RWPE1 (cell line): ENCODE measurements at places on chromosomes 3 and 15.

DNA sequence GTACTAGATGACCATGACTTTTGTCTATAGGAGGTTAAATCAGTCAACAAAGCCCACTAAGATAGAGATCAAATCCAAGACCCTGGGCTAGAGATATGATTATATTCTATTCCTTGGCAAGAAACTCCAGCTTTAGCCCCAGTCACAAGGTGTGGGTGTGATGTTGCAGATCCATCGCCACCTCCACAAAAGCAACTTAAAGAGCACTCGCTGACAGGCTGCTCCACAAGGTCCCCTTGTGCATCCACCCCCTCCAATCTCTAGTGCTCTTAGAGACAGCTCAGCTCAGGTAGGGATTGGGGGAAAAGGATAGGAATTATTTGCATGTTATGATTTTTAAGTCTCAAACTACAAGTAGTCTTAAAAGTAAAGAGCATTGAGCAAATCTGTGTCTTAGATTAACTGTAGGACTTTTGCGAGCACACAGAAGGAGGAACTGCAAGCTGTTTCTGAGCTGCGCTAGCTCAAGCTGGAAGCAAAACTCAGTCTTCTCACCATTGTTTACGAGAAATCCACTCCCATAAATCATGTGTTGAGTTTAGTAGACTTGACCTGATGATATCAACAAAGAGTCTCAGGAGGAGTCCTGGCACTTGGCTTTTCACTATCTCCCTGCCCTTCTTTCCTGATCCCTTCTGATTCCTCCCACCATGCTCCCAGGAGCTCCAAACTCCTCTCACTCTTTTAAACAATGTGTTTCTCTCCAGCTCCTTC, 177.6 kb downstream of the STAC start:
- DNase-seq: no peak

DNA sequence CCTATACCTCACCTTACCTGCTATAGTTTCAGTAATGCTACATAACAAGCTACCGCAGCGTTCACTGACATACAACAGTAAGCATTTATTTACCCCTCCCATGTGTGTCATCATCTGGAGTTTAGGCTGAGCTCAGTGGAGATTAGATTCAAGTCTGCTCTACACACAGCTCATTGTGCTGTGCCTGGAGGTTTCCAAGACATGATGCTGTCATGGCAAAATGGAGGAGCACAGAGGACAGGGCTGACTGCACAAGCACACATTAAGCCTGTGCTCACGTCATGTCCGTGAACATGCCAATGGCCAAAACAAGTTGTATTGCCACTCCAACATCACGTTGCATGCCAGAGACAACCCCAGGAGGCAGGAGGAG, 333.8 kb upstream of the TRIM42 start:
- DNase-seq: no peak

GRCh38 chr3:27458929-27459328, 25.3 kb downstream of the SLC4A7 start:
- DNase-seq: no peak

DNA sequence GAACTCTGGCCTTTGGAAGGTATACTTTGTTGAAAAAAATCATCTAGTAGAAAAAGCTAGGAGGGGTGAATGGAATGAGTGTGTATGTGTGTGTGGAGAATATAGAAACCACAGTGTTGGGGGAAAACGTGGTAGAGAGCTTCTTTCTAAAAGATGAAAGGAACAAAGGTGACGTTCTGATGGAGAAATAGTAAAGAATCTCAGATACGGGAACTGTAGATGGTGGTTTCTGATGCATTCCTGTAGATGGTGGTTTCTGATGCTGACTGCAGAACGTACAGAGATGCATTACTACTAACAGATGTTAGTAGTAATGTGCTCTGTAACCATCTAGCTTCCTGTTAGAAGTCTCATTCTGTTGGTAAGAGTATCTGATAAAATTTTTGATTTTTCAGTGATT, 60.2 kb downstream of the VPS8 start:
- DNase-seq: no peak

DNA sequence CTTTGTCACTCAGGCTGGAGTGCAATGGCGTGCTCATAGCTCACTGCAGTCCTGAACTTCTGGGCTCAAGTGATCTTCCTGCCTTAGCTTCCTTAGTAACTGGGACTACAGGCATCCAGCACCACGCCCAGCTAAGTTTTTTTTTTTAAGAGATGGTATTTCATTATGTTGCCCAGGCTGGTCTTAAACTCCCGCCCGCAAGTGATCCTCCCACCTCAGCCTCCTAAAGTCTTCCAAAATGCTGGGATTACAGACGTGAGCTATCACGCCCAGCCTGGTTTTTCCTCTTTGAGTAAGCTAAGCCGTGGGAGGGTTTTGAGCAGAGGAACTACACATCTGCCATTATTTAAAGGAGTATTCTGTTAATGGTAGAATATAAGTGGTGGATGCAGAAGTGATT, 7.4 kb upstream of the LRRFIP2 start:
- DNase-seq: no peak

- DNase-seq: peak; percentile 50
Measured at GRCh38 chr3:155185631-155186071, 105.5 kb downstream of the MME start.

DNA sequence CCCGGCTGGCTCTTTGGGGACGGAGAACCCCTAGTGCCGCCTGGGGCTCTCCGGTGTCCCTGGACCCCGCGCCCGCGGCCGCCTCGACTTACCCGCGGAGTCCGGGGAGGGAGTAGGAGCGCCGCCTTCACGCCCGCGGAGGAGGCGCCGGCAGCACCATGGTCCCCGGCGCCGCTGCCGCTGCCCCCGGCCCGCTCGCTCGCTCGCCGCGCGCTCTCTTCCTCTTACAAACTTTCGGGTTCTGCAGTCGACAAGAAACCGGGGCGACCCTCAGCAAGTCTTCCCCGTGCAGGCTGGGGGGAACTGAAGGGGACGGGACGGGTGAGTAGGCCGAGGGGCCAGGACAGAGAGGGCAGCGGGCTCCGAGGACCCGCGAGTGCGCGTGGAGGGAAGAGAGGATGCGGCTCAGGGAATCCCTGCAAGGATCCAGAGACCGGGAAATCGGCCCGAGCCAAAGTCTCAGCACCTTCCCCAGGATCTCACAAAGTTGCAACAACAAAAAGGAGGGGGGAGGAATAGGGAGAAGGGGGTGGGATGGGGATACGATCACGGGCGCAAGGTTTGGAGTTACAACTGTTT, 2.0 kb downstream of the FOXP1 start:
- DNase-seq: no peak

DNA sequence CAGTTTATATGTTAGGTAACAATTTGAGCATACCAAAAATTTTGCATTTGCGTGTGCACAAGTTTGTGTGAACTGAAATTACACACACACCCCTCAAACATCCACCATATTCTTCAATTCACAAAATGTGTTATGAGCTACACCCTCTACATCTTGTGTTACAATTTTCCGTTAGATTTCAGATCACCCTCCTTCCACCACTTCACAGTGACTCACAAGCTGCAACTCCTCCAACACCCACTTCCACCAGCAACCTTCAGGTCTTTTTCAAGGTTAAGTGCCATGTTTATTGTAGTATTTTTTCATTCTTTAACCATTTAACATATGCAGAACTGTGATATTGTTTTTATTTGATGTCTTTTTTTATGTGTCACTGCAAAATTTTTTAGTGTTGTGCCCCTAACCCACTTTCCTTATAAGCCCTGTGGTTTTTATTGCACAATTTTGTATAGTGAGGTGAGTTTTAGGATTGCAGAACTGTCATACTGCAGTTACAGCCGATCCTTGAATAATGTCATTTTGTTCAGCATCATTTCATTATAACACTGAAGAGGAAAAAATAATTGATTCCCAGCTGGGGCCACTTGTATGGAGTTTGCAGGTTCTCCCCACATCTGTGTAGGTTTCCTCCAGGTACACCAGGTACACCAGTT, 148.9 kb downstream of the PLCL2 start:
- DNase-seq: no peak

- no peak for DNase-seq
Measured at GRCh38 chr3:20105513-20106280, 65.5 kb downstream of the KAT2B start.

- DNase-seq: no peak
Measured at GRCh38 chr3:183013856-183014255, 33.5 kb upstream of the DCUN1D1 start.

GRCh38 chr3:1953536-1953935, 145.1 kb upstream of the CNTN4 start:
- no peak for DNase-seq

DNA sequence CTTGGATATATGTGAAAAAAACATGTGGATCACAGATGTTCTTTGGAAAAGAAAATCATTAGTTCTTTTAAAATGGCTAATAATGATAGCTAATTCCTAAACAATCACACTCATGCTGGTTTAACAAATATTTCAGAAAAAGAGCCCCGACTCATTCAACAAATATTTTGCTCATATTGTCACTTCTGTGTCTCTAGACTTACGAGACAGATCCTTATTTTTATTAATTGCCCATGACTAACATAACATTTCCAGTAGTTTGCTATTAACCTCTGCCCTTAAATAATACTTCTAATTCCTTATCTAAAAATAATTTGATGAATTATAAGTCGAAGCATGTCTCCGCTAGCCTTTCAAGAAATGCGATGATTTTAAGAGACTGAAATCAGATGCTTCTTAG, 70.4 kb downstream of the SATB1 start:
- DNase-seq: no peak

DNA sequence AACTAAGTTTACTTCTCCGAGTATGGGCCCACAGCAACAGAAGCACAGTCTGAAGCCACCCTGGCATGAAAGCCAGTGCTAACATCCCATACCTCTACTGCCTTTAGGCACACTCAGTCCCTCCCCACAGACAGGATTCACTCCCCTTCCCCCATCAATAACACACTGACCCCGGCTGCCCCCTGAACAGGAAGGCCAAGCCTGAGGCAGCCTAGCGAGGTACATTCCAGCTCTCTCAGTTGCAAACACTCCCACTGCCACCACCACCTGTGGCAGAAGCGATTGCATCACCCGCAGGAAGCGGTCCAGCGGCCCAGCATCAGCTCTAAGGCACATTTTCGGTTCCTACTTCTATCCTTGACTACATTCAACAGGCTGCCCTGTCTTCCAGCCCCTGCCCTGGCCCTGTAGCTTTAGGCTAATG, 7.0 kb upstream of the BMF start:
- DNase-seq: no peak

GRCh38 chr3:151316267-151316991, at the start of gene GPR87:
GPR87 (minus strand) TSS chr3:151316820; CDS start chr3:151300100, 16,720 bp downstream.
- DNase-seq: peak; percentile 86

- DNase-seq: no peak
Measured at GRCh38 chr15:100648951-100649350, 46.6 kb downstream of the ASB7 start.

- DNase-seq: peak; percentile 78
Measured at GRCh38 chr3:141147657-141148056, 84.0 kb upstream of the PXYLP1 start.

- DNase-seq: no peak
Measured at GRCh38 chr3:48012659-48013058, 3.6 kb downstream of the MAP4 start.

DNA sequence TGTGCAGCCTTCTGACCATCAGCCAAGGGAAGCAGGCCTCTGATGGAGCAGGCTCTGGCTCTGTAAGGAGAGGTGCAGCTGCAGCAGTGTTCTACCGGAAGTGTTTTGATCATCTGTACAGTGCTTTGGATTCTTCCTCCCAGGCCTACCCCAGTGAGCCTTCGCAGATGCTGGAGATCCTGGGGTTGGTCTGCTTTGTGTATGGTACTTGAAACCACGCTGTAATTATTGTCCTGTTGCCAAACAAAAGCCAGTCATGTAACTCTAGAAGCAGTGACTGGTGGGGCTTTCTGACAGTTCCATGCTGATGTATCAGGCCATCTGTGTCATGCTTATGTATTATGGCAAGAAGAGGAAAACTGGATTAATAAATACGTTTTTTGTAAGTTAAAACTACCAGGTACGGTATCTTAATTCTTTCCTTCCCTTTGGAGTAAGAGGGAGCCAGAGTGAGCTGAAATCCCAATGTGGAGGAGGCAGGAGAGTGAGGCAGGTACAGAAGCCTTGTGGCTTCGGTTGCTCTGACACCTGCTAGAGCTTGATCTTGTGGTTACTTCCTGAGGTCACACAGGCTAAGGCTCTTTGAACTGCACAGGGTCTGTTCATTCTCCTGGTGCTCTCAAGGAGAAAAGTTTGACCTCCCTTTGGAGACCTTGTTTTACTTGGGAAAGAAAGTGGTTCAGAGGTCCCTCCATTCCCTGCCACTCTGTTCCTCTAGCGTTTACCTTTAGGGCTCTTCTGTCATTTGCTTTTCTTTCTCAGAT, 3.7 kb downstream of the TMEM42 start:
- no peak for DNase-seq

DNA sequence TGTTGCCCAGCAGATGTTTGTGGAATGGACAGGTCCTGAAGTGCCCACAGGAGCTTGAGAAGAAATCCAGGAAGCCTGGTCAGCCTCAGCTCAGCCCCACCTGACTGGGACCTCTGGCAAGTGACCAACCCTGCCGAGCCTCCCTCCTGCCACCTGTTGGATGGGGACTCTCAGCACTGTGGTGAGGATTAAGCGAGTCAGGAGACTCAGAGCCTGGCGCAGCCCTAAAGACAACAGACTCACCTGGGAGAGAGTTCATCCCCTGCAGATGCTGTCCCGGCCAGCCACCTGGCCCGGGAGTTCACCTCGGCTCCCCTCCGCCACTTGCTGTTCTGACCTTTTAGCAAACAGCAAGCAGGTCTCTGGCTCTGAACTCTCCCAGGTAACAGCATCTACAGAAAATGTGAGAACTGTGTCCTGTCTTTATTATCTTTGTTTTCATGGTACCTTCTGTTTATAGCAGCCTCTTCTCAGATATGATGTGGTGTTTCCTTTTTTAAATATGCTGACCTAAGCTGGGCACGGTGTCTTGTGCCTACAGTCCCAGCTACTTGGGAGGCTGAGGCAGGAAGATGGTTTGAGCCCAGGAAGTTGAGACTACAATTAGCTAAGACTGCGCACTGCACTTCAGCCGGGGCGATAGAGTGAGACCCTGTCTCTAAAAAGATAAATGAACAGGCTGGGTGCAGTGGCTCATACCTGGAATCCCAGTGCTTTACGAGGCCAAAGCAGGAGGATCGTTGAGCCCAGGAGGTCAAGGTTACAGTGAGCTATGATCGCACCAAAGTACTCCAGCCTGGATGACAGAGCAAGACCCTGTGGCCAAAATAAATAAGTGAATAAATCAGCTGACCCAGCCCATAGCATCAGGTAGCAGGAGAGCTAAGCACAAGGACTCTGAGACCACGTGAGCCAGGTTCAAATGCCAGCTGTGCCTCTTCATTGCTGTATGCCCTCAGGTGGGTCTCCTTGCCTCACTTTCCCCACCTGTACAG, 32.4 kb upstream of the SLC6A6 start:
- no peak for DNase-seq

GRCh38 chr3:27171113-27171512, 198.1 kb downstream of the NEK10 start:
- DNase-seq: no peak

- DNase-seq: no peak
Measured at GRCh38 chr3:12990781-12991480, 82.3 kb downstream of the IQSEC1 start.
